ENCODE measurements at places on chromosomes 6 and 20.

- peak; percentile 61 for DNase-seq
Observed at GRCh38 chr6:28953039-28953584, 29.3 kb upstream of the TRIM27 start.

GRCh38 chr6:24689964-24690363 is 23.1 kb downstream of the ACOT13 start:
- DNase-seq, result no peak

- DNase-seq, result no peak
Observed at GRCh38 chr6:109299776-109300564, 82.3 kb downstream of the CD164 start.

GRCh38 chr6:165191461-165191860 is 117.9 kb downstream of the C6orf118 start:
- DNase-seq, result no peak

DNA sequence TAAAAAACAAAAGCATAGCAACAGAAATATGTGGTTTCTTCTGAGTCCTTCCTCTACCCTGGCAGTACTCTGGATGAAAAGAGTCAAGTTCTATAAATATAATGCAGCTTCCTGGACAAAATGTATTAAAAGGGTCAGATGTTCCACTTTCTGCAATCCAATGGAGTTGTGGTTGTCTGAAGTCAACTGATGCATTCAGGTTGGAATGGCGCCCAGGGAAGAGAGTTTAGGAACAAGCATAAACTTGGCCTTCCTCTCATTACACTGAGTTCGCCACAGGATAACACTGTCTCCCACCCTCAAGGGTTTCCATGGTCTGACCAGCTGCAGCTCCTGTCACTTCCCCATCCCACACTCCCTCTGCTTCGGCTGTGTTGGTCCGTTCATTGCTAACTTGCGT is 66.4 kb downstream of the PLEKHG1 start:
- no peak for DNase-seq

DNA sequence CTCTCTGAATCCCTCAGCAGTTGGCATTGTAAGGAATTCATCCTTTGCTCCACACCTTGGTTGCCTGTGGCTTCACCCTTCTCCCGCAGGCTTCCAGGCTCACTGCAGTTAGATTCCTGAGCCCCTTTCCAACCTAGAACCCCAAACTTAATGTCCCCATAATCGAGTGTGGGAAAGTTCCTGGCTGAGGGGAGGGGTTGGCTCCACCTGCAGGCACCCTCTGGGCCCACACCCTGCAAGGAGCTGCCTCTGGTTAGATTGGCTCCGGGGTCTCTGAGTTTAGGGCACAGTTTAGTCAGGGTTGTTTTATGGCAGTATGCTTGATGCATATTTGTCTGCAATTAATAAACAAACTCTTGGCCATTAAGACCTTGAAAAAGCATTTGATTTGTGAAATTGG is 63.4 kb downstream of the MTHFD1L start:
- DNase-seq, result no peak

- DNase-seq, result no peak
Observed at GRCh38 chr20:33945391-33946081, 48.2 kb upstream of the RALY start.

DNA sequence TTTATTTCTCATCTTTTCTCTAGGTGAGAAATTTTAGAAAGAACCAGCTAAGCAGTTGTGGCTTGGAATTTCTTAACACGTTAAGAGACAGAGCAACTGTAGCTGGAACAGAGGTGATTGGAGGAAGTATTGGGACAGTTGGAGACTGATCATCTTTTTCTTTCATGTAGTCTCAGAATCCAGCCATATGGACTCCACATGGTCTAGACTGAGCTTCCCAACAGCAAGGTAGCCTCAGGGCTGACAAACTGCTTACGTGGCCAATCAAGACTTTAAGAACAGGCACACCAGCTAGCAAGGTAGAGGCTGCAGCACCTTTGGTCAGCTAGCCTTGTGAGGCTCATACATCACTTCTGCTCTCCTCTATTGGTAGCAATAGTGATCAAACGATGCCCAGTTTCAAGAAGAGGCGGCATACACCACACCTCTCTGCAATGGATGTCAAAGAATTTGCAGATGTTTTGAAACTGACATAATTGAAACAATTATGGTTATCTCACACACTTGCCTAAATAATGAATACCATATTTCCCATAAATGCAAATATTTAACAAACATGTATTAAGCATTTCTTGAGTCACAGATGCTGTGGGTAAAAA is 590.5 kb upstream of the SLC35B3 start:
- no peak for DNase-seq

GRCh38 chr6:15106958-15107643 is 138.8 kb upstream of the JARID2 start:
- DNase-seq, result no peak

DNA sequence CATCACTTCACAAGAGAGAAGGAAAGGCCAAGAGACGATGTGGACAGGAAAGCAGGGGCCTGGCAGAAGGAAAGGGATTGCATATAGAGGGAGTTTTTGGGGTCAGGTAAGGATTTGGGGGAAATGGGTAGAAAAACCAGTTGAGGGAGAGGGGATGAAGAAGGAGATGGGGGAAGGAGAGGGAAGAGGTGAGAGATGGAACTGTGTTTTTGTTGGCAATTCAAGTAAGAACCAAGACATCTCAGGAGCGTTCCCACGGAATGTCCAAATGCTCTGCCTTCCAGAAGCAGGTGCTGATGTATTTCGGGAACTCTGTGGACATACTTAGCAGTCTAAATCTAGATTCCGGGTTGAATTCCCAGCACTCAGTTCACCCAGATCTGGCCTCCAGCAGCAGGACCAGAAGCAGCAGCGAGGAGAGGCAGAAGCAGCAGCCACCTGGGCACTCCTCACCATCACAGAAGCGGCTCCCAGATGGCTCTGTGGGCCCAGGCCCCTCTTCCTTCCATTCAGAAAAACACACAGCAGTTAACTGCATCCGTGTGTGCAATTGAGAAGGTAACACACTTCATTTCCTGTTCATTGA is 88.8 kb downstream of the DZANK1 start:
- no peak for DNase-seq

DNA sequence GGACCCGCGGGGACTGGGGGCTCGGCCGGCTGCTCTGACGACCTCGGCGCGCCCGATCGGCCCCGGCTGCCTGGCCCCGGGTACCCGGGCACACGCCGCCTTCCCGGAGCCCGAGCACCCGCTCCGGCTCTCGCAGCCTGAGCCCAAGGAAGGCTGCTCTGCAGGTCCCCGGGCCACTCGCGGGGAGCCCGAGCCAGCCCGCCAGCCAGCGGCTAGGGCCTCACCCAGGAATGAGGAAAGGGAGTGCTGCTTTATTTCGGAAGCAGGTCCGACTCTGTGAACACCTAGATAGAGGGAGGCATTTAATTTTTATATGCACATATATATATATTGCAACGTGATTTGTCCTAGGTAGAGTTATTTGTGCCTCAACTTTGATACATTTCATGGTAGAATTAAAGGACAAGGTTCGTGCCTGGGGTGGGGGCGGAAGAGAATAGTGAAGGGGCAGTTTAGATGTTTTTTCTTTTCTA is 15.5 kb downstream of the FOXA2 start:
- DNase-seq, result no peak

- no peak for DNase-seq
Observed at GRCh38 chr6:11062715-11063114, 18.6 kb upstream of the ELOVL2 start.

- peak; percentile 33 for DNase-seq
Observed at GRCh38 chr20:2521369-2522305, 12.9 kb upstream of the ZNF343 start.

- DNase-seq, result peak; percentile 4
Observed at GRCh38 chr6:84033523-84034451, at the start of gene MRAP2. TSS of gene MRAP2 (plus strand) at chr6:84033772. CDS start at chr6:84055319, 21,547 bp downstream.

GRCh38 chr6:37502703-37503291 is 3.1 kb upstream of the CCDC167 start:
- peak; percentile 68 for DNase-seq

- no peak for DNase-seq
Observed at GRCh38 chr20:40813029-40813431, 124.0 kb upstream of the MAFB start.

GRCh38 chr6:3799719-3800118 is 48.2 kb upstream of the PXDC1 start:
- no peak for DNase-seq

GRCh38 chr20:35263532-35264341 is 14.2 kb downstream of the MMP24OS start:
- DNase-seq, result no peak

DNA sequence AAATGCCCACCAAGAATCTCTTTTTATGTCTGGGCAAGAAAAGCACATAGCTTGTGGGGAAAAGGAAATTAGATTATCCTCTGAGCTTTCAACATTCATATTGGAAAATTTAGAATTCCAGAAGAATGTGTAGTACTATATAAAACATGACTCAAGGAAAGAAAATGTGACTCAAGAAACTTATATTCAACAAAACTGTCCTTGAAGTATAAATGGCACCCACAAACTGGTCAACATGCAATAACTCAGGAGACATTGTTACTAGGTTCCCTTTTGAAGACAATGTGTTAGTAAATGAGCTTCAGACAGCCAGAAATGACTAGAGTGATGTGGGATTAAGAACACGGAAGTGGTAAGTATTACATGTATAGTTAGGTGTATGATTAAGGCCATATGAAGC is 26.1 kb upstream of the TINAG start:
- DNase-seq, result no peak

- no peak for DNase-seq
Observed at GRCh38 chr6:45756606-45757005, 259.1 kb downstream of the CLIC5 start.

DNA sequence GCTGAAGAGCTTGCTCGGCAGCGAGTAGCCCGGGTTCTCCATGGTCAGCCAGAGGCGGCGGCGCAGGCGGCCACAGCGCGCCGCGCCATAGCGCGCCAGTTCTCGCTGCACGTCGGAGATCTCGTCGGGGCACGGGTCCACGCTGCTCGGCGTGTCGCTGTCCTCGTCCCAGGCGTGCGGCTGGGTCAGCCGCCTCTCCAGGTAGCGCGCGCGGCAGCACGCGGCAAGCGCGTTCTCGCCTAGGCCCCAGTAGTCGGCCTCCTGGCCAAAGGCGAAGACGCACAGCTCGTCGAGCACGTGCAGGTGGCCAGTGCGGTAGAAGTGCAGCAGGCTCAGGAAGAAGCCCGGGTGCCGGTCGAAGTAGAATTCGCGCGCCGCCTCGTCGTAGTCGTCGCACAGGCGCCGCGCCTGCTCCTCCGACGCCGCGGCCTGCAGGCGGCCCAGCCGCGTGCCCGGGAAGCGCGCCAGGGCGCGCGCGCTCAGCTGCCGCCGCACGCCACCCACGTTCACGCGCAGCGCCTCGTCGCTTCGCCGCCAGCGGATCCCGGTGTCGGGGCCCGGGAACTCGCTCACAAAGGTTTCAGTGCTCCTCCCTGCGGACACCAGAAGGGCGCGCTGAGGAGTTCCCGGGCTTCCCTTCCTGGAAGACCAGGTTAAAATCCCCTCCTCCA is 2.7 kb downstream of the KCNS1 start:
- peak; percentile 38 for DNase-seq

DNA sequence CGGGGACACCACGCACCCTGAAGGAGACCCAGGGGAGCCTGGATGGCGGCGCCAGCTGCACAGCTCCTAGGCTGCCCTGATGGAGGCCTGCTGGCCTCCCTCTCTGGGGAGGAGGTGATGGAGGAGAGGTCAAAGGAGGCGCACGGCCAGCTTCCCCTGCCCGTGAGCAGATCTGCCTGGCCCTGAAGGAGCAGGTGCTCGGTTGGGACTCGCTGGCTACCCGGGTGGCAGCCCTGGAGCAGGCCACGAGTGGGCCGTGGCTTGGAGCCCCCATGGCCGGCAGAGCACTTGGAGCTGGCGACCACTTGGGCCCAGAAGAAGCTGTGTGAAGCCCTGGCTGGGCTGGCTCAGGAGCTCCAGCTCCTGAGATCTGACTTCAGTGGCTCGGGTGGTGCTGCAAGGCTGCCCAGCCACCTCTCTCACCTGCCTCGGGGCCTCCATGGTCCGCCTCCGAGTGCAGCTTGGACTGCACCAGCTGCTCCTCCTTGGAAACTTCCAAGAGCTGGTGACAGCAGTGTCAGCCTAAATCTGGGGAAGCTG is 7.5 kb upstream of the RAET1E start:
- no peak for DNase-seq

DNA sequence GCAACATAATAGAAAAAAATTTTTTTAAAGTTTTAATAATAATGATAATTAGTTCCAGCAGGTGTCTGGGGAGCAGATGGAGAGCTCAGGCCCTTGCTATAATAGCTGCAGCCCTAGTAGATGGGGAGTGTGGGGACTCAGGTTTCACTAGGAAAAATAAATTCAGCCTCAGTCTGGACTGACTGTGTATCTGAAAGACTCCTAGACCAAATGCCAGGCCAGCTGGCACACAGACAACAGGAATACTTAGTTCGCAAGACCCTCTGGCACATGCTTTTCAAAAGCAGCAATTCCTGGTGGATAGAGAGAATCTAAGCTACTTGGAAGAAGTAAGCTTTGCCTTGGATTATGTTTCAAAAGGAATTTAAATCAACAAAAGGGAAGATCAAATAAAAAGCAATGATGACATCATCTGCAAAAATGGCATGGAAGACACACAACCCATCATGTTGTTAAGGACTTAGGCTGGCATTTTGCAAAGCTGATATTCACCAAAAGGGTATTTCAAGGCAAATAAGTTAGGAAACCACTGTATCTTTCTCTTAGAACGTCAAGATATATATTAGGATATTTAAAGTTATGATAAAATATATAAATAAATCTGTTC is 107.8 kb downstream of the RNGTT start:
- DNase-seq, result no peak

DNA sequence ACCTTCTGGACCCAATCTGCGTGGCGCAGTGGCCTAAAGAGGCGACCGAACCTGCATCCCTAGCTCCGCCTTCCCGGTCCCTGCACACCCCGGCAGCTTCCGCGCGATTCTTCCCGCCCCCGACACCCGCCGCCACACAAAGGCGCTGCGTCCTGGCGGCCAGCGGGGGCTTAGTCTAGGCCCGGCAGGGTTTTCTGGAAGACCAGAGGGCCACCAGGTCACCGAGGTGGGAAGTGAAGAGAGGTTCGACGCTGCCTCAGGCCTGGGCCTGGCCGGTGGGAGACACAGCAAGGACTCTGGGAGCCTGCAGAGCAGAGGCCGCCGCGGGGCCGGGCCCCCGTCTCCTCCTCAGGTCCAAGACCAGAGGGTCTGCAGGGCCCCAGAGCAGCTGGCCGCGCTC is 154.9 kb downstream of the OR2B2 start:
- peak; percentile 28 for DNase-seq

GRCh38 chr20:36924167-36925045 is 27.1 kb downstream of the SAMHD1 start:
- no peak for DNase-seq

DNA sequence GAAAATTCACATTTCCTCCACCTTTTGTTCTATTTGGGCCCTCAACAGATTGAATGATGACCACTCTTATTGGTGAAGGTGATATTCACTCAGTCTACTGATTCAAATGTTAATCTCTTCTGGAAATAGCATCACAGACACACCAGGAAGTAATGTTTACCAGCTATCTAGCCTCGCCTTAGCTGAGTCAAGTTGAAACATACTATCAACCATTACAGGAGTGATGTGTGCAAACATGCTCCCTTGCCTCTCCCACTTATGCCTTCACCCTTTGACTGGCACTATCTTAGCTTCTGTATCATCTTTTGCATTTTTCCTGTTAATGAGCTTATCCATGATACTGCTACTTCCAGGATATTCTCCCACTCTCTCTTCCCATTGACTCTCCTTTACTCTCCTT is 191.9 kb downstream of the CENPW start:
- DNase-seq, result peak; percentile 0

Data from CD4-positive, CD25-positive, alpha-beta regulatory T cell (primary cell).